ENCODE measurements at places on chromosomes 4 and X. TPM values are rescaled to one million over a fixed set of nuclear protein-coding genes. Genes with fewer than 3 reads are reported as not detected.

DNA sequence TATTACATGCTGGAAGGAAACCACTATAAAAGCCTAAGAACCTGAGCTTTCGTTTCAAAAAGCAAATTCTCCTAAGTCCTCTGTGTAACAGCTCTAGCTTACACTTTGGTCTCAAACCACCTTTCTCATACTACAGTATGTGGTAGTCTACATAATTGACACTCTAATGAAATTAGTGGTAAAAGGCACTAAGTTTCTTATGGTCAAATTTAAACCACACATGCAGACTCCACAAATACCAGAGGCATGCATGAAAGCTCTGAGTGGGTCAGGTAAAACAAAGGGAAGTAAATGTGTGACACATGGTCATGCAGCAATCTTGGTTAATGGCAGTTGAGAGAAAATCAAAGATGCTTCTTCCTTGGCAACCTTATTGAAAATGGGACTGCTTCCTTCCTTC lies 187.8 kb downstream of the CCNG2 start:
- no peak overlapping the region for H3K27ac ChIP-seq
- H3K36me3 ChIP-seq = no peaks in the 10 kb centered on the region
- H3K4me3 ChIP-seq = no peak overlapping the region
- no peaks in the 10 kb centered on the region for H3K4me1 ChIP-seq

- H3K27ac ChIP-seq = no peak overlapping the region
- H3K27me3 ChIP-seq = no peaks in the 10 kb centered on the region
- H3K4me1 ChIP-seq = peaks cover 3% of the 10 kb centered on the region
- no peaks in the 10 kb centered on the region for H3K36me3 ChIP-seq
These were observed 24.9 kb downstream of the CD99L2 start for GRCh38 chrX:150873616-150874015.

CASK gene
- 38.2 TPM for total RNA-seq

CT83 gene
- not detected for total RNA-seq

All from lower lobe of right lung (tissue), 2 donors.